ENCODE measurements at places on chromosomes 2 and 18. TPM values are rescaled to one million over a fixed set of nuclear protein-coding genes. Genes with fewer than 3 reads are reported as not detected.

TDRD15 gene
- not detected for polyA plus RNA-seq

SELENOI gene
- polyA plus RNA-seq: 5.1 TPM

FAM110C gene
- polyA plus RNA-seq: not detected

SETBP1 gene
- 0.16 TPM for polyA plus RNA-seq

DCDC2C gene
- not detected for polyA plus RNA-seq

RFTN2 gene
- 0.44 TPM for polyA plus RNA-seq

DNAH6 gene
- 0.09 TPM for polyA plus RNA-seq

FOXD4L1 gene
- not detected for polyA plus RNA-seq

DSC3 gene
- 0.01 TPM for polyA plus RNA-seq

IL36G gene
- not detected for polyA plus RNA-seq

TUBB8B gene
- polyA plus RNA-seq: not detected

MAP2 gene
- polyA plus RNA-seq: 0.26 TPM

PSTPIP2 gene
- polyA plus RNA-seq: 10.2 TPM

BOLL gene
- polyA plus RNA-seq: not detected

CAPN10 gene
- 20.9 TPM for polyA plus RNA-seq

IL1RL1 gene
- polyA plus RNA-seq: not detected

DPYSL5 gene
- polyA plus RNA-seq: not detected

LRATD1 gene
- polyA plus RNA-seq: 0.40 TPM

C2orf42 gene
- polyA plus RNA-seq: 7.5 TPM

HNRNPA3 gene
- polyA plus RNA-seq: 111 TPM

RND3 gene
- polyA plus RNA-seq: 136 TPM

BCL11A gene
- 1.0 TPM for polyA plus RNA-seq

COLEC11 gene
- polyA plus RNA-seq: 0.24 TPM

SULT1C2 gene
- polyA plus RNA-seq: 0.09 TPM

SIGLEC15 gene
- 2.2 TPM for polyA plus RNA-seq

IL36RN gene
- polyA plus RNA-seq: not detected

TAF1B gene
- 7.2 TPM for polyA plus RNA-seq

SKOR2 gene
- not detected for polyA plus RNA-seq

TXNDC2 gene
- polyA plus RNA-seq: 0.16 TPM
